ENCODE measurements at places on chromosomes 12 and 14. TPM values are rescaled to one million over a fixed set of nuclear protein-coding genes. Genes with fewer than 3 reads are reported as not detected.

GRCh38 chr14:36556811-36557433 is 25.5 kb downstream of the NKX2-8 start:
- H3K4me1 ChIP-seq: no peaks in the 10 kb centered on the region
- DNase-seq: peak; percentile 36
- H3K36me3 ChIP-seq: no peaks in the 10 kb centered on the region
- no peak overlapping the region for H3K27ac ChIP-seq

- peaks cover 24% of the 10 kb centered on the region for H3K27me3 ChIP-seq
- no peak overlapping the region for H3K4me3 ChIP-seq
- no peak overlapping the region for H3K27ac ChIP-seq
Measured at GRCh38 chr12:109329686-109330085, 18.0 kb upstream of the MYO1H start.

DNA sequence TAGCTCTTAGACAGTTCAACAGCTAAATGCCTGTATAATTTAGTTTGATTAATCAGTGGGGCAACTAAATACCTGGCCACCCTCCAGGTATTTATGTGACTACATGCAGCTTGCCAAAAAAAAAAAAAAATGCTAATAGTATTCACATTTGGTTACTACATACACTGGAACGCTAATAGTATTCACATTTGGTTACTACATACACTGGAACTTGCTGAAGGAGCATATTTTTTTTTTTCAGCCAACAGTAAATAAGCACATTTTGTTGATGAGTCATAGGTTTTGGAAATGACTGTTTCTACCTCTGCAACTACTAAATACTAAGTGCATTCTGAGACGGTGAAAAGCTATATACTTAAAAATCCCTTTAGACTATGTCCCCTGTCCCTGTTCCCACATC is 1172.3 kb downstream of the LRFN5 start:
- H3K36me3 ChIP-seq: no peaks in the 10 kb centered on the region
- no peak overlapping the region for H3K27ac ChIP-seq
- H3K27me3 ChIP-seq: no peaks in the 10 kb centered on the region
- no peaks in the 10 kb centered on the region for H3K4me1 ChIP-seq
- no peak overlapping the region for H3K4me3 ChIP-seq

- peaks cover 5% of the 10 kb centered on the region for H3K4me1 ChIP-seq
- H3K27me3 ChIP-seq: no peaks in the 10 kb centered on the region
- H3K36me3 ChIP-seq: no peaks in the 10 kb centered on the region
Measured at GRCh38 chr12:117342682-117343081, 18.7 kb downstream of the NOS1 start.

DNA sequence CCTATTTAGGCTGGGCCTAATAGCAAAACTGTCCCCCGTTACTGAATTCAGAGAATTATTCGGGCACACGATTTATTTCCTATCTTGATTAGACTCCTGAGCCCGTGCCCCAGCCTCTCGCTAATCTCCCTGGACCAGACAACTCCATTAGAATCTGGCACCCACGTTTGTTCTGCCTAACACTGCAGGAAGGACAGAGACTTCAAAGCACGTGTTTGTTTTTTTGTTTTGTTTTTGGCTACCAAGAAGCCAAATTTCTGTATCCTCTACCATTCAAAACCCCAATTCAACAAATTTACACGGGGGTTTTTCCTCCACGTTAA is 4.8 kb downstream of the USP44 start:
- H3K36me3 ChIP-seq: peaks cover 12% of the 10 kb centered on the region
- H3K27ac ChIP-seq: no peak overlapping the region
- H3K4me1 ChIP-seq: peaks cover 38% of the 10 kb centered on the region
- H3K27me3 ChIP-seq: peaks cover 7% of the 10 kb centered on the region
- no peak for DNase-seq
- H3K4me3 ChIP-seq: no peak overlapping the region

GRCh38 chr12:15854916-15855315 is 27.3 kb upstream of the STRAP start:
- no peak overlapping the region for H3K4me3 ChIP-seq
- no peak overlapping the region for H3K27ac ChIP-seq
- no peak for DNase-seq
- H3K36me3 ChIP-seq: no peaks in the 10 kb centered on the region
- H3K27me3 ChIP-seq: peaks cover 10% of the 10 kb centered on the region

DNA sequence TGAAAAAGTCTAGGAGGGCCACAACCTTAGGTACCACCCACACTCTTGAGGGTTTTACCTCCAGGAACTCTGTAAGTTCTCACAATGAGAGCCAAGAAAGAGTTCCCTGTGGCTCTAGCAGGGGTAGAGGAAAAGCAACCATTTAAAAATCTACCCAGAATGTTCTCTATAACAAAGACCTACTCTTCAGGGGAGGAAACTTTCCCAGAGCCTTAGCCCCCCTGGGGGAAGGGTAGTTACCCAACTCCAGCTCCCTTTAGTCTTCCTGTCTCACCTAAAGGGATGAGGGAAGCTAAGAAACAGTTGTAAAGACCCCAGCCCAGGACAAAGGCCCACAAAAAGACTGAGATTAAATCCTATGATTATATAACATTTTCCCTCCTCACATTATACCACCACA is 46.2 kb upstream of the JDP2 start:
- H3K27me3 ChIP-seq: peaks cover 28% of the 10 kb centered on the region
- H3K4me3 ChIP-seq: no peak overlapping the region
- no peak for DNase-seq
- no peaks in the 10 kb centered on the region for H3K36me3 ChIP-seq

DNA sequence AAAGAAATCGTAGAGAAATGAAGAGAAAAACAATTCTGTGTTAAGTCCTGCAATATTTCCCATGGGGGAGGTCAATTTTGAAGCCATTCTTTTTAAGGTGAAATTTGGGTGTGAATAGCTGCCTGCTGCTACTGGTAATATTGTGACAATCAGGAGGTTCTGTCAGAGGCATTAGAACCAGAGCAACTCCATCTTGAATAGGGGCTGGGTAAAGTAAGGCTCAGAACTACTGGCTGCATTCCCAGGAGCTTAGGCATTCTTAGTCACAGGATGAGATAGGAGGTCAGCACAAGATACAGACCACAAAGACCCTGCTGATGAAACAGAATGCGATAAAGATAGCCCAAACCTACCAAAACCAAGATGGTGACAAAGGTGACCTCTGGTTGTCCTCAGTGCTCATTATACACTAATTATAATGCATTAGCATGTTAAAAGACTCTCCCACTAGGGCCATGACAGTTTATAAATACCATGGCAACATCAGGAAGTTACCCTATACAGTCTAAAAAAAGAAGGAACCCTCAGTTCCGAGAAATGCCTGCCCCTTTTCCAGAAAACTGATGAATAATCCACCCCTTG is 24.8 kb upstream of the MTHFD1 start:
- H3K4me1 ChIP-seq: no peaks in the 10 kb centered on the region
- no peaks in the 10 kb centered on the region for H3K36me3 ChIP-seq
- no peak overlapping the region for H3K4me3 ChIP-seq
- no peaks in the 10 kb centered on the region for H3K27me3 ChIP-seq
- no peak overlapping the region for H3K27ac ChIP-seq
- DNase-seq: no peak

GRCh38 chr14:56198438-56198837 is 80.2 kb downstream of the PELI2 start:
- DNase-seq: no peak
- no peak overlapping the region for H3K27ac ChIP-seq
- no peak overlapping the region for H3K4me3 ChIP-seq
- peaks cover 2% of the 10 kb centered on the region for H3K36me3 ChIP-seq
- H3K4me1 ChIP-seq: peaks cover 30% of the 10 kb centered on the region
- H3K27me3 ChIP-seq: no peaks in the 10 kb centered on the region

DNA sequence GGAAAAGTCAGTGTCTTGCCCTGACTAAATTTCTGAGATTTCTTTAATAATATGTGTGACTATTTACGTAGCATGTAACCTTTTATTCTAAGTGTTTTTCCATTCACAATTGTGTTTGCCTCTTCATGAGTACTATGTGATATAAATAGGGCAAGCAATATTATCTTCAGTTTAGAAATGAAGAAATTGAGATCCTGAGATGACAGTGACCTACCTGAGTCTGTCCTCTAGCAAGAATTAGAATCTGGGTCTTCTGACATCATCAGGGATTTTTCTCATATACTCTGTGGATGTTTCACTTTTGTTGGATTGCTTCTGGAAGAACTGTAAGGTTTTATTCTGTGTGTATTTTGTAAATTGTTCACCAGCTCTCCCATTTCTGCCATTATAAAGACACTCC is 35.0 kb downstream of the TMTC2 start:
- DNase-seq: no peak
- H3K27ac ChIP-seq: no peak overlapping the region
- no peak overlapping the region for H3K4me3 ChIP-seq
- H3K27me3 ChIP-seq: no peaks in the 10 kb centered on the region
- H3K36me3 ChIP-seq: no peaks in the 10 kb centered on the region

DNA sequence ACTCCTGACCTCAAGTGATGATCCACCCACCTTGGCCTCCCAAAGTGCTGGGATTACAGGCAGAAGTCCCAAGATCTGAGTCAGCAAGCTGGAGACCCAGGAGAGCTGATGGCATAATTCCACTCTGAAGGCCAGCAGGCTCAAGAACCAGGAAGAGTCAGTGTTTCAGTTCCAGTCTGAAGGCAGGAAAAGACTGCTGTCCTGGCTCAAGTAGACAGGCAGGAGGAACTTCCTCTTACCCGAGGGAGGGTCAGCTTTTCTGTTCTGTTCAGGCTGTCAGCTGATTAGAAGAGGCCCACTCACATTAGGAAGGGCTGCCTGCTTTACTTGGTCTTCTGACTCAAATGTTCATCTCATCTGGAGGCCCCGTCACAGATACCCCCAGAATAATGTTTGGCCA is 206.0 kb upstream of the MYL2 start:
- H3K4me1 ChIP-seq: no peaks in the 10 kb centered on the region
- no peak overlapping the region for H3K27ac ChIP-seq
- DNase-seq: no peak

DNA sequence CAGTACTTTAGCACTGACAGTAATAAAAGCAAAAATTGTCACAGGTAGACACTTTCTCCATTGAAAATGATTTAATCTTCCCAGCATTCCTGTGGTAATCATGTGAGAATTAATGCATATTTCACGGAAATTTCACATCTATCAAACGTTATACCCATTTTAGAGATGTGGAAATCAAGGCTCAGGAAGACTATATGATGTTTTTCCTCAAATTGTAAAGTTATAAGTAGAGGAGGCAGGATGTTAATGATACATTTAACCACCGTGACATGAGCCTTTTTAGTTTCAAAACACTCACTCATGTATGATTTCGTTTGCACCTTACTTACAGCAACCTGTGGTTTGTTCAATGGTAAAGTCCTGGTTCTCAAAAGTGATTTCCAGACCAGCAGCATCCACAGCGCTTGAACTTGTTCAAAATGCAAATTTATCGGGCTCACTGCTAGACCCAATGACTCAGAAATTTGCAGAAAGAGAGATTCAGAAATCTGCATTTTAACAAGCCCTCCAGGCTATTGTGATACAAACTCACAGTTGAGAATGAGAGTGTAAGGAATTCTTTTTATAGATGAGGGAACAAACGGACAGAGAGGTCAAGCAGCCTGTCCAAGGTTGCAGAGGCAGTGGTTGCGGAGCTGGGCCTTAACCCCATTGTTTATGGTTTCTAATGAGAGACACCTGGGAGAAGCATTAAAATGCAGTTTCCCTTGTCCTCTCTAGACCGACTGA is 654.8 kb upstream of the TBX3 start:
- no peaks in the 10 kb centered on the region for H3K27me3 ChIP-seq
- no peaks in the 10 kb centered on the region for H3K4me1 ChIP-seq
- no peak overlapping the region for H3K27ac ChIP-seq

SNAPC1 gene
- total RNA-seq: 6.5 TPM

LMO3 gene
- not detected for total RNA-seq

NTS gene
- not detected for total RNA-seq

CCDC184 gene
- total RNA-seq: 1.4 TPM

CCDC197 gene
- not detected for total RNA-seq

NDUFA9 gene
- total RNA-seq: 112 TPM

MAP1LC3B2 gene
- total RNA-seq: 1.3 TPM

STAC3 gene
- 9.9 TPM for total RNA-seq

TSPAN19 gene
- total RNA-seq: not detected

PPP1R1A gene
- not detected for total RNA-seq

LYZ gene
- total RNA-seq: not detected

CPNE6 gene
- total RNA-seq: not detected

KCNC2 gene
- not detected for total RNA-seq

Data from activated CD8-positive, alpha-beta T cell treated with anti-CD3 and anti-CD28 coated beads, Interleukin-2, amount 10 ng/mL, durations not matched to agents 7 days and 5 days (primary cell).